ENCODE measurements at places on chromosomes 12 and 14. TPM values are rescaled to one million over a fixed set of nuclear protein-coding genes. Genes with fewer than 3 reads are reported as not detected.

- no peak for DNase-seq
Observed at GRCh38 chr14:85172290-85172689, 357.7 kb upstream of the FLRT2 start.

DNA sequence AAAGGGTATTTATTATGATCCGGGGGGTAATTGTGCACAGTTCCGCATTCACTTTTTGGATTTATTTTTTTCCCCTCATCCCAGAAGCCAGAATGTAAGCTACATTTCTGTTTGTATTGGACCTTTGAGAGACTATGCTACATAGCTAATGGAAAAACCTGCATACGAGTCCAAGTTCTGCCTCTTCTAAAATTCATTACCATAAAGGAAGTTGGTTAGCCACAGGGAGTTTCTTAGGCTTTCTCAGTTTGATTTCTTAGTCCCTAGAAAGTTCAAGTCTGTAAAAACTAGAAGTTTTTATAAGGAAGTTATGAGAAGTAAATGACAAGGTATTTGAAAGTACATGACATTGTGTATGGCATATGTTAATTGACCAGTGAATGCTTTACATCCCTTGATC is 138.7 kb downstream of the PDE3A start:
- DNase-seq: no peak

- no peak for DNase-seq
Observed at GRCh38 chr14:95353664-95354063, 34.0 kb upstream of the CLMN start.

GRCh38 chr14:65241125-65241752 is 138.9 kb upstream of the MAX start:
- no peak for DNase-seq

- no peak for DNase-seq
Observed at GRCh38 chr12:24328261-24328660, 378.8 kb upstream of the SOX5 start.

DNA sequence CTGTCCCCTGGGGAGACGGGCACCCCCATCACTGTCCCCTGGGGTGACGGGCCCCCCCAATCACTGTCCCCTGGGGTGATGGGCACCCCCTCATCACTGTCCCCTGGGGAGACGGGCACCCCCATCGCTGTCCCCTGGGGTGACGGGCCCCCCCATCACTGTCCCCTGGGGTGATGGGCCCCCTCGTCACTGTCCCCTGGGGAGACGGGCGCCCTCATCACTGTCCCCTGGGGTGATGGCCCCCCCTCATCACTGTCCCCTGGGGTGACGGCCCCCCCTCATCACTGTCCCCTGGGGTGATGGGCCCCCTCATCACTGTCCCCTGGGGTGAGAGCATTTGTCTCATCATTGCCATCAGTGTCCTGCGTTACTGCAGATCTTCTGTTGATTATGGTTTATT is 38.6 kb downstream of the PACS2 start:
- DNase-seq: no peak

DNA sequence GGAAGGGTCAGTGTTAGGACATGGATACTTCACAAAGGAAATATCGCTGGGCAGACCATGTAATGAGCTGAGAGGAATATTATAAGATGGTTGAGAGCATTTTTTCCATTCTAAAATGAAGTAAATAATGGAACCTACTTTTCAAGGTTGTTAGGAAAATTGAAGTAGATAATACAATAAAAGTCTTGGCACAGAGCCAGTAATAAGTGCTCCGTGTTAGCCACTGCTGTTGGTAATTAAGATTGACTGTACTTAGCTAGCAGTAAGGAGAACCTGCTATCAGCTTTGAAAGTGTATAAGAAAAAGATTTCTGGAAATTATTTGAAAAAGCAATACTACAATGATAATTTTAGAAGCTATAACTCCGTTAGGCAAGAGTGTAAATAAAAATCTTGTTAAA is 77.6 kb downstream of the SCAF11 start:
- no peak for DNase-seq

GRCh38 chr14:95901054-95901453 is 24.4 kb downstream of the TUNAR start:
- no peak for DNase-seq

DNA sequence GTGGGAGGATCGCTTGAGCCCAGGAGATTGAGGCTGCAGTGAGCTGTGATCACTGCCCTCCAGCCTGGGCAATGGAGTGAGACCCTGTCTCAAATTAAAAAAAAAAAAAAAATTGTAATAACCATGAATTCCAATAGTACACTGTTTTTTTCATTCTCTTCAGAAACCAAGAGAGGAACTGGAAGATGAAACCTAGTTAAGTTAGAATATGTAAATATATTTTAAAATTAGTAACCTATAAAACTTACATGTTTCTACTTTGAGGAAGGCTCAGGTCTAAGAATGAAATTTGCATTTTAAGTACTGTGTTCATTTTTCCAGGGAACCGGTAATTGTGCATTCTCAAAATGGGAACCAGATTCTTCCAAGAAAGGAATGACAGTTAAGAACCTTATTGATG is 18.8 kb downstream of the KNTC1 start:
- DNase-seq: no peak

DNA sequence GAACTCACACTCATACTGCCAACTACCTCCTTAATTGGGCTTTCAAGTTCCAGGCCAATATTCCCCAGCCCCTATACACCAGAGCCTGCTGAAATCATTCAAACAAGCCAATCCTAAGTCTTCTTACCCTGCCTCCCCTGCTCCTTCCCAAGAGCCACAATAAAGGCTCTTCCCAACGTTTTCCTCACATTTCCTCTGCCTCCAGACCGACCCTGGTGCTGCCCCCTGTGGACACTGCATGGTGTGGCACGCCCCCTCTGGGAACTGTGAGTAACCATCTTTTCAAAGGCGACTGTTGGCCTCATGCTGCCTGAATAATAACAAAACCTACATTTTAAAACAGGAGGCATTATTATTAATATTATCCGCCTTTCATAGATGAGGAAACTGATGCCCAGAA is 111.6 kb upstream of the NOS1 start:
- peak; percentile 12 for DNase-seq

GRCh38 chr12:64627771-64628170 is 17.5 kb downstream of the RASSF3 start:
- DNase-seq: no peak

GRCh38 chr12:13546231-13546630 is 349.7 kb downstream of the EMP1 start:
- DNase-seq: no peak

- no peak for DNase-seq
Observed at GRCh38 chr12:61956545-61956944, 303.7 kb upstream of the USP15 start.

DNA sequence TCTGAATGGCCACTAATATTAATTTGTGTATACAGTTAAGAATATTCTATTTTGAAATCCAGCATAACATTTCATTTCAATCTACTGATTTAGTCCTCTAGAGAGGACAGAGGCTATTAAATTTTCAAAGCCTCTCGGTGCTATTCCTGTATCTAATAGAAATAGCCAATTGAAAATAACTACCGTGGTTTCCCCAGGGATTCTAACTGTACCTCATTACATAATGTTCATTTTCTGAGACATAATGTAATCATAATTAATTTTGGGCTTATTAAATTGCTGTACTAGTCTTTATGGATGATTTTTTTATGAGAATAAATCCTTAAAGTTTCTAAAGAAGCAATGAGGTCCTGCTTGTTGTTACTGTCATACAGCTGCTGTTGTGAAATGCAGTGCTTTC is 38.6 kb upstream of the ACSS3 start:
- no peak for DNase-seq

DNA sequence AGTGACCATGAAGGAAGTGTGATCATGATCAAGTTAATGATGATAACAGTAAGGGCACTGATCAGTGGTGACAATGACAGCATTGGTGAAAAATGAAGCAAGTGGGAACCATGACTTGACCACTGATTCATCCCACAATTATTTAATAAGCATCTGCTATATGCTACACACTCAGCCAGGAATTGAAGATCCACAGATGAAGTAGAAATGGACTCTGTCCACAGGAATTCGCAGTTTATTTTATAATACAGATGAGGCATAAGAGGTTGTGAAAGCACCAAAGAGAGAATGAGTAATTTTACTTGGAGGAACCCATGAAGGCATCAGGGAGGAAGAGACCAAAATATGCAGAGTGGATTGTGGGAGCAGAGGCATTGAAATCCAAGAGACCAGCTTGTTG is 33.8 kb upstream of the SMUG1 start:
- no peak for DNase-seq

DNA sequence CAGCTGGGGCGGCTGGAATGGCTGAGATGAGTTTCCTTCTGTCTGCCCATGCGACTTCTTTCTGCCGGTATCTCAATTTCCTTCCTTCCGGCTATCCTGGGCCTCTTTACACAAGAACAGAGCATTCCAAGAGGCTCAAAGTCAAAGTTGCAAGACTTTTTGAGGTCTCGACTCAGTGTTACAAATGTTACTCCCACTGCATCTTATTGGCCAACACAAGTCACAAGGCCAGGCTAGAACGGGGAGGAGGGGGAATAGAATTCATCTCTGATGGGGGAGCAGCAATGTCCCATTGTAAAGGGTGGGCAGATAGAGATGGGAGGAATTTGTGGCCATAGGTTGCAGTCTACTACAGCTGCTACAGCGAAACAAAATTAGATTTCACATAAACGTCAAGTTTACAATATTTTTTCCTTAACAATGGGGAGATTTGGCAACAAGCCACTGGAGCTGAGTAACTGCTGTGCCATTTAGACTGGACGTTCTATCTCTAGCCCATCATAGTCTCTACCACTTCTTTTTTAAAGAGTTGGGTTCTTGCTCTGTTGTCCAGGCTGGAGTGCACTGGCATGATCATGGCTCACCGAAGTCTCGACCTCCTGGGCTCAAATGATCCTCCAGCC is 9.5 kb upstream of the NYNRIN start:
- no peak for DNase-seq

- peak; percentile 73 for DNase-seq
Observed at GRCh38 chr14:88346048-88346639, 23.1 kb upstream of the KCNK10 start.

DNA sequence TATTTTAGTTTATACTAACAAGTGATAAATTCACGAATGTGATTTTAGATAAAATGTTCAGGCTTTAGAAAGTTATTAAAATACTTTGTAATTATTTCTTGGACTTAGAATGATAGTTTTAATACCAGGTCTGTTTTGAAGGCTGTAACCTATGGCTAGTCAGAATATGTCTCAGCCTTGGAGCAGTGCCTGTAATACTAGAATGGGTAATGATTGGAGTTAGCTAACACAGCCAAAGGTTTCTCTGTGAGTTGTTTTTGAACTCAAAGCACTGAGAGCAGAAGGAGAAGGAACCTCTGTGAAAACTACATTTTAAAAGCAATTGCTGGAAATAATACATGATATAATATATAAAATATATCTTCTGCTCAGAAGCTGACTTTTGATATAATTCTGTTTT is 110.1 kb downstream of the TMEM117 start:
- DNase-seq: no peak

DNA sequence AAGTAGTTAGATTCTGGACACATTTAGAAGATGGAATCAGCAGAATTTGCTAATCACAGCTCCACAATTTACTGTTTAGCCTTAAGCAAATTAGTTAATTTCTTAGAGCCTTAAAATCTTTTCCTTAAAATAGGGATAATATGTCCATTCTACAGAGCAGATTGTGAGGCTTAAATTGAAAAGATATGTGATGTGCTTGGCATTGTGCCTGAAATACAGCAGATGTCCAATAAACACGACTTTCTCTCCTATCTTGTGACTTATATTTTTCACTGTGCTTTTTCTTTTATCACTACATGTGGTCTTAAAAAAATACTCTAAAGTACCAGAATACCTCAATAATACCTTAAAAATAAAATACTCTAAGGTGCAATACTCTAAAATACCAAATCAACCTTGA is 30.6 kb downstream of the CCER1 start:
- no peak for DNase-seq

DNA sequence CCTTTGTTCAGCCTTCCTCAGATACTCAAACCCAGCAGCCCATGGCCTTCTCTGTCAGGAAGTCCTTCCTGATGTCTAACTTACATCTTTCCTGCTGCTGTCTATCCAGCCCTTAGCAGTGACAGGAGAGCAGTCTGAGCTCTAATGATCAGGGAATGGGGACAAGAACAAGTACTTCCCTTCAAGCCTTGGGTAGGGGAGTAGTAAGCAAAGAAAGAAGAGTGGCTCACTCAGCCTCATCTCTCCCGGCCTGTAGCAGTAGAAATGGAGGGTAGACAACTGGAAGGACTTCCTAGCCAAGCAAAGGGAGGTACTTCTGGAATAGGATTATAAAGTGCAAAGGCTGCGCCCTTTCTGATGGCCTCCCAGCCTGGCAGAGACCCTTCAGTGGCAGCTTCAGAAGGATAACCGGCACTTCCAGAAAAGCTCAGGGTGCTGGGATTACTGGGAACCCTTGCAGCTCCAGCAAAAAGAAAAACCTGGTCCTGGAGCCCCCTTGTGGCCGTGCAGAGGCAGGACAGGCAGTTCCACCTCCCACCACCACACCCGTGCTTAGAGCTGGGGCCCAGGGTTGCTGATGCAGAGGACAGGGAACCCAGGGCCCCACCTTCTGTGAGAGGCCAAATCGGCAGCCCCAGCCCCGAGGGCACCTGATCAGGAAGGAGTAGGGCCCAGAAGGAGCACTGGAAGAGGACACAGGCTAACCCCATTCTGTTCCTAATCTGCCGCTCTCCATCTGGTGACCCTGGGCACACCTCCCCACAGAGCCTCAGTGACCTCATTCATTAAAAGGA is 12.4 kb upstream of the SMUG1 start:
- DNase-seq: peak; percentile 89

DNA sequence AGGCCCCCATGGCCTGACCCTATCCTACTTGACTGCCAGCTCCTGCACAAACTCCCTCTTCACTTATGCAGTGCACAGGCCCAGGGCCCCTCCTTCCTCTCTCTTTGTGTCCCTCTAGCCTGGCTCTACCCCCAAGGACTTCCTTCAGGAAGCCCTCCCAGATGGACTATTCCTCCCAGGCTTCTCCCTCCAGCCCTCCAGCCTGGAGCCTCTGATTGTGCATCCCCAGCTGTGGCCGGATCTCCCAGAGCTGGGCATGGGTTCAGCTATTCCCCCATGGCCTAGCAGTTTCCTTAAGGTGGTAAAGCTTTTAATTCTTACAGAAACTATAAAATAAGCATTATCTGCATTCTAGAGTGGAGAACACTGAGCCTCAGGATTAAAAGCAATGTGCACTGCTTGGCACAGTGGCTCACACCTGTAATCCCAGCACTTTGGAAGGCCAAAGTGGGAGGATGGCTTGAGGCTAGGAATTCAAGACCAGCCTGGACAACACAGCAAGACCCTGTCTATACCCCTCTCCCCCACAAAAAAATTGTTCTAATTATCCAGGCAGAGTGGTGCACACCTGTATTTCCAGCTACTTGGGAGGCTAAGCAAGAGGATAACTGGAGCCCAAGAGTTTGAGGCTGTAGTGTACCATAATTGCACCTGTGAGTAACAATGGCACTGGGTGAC is 16.8 kb upstream of the KRT8 start:
- DNase-seq: peak; percentile 0

Gene CD163
- total RNA-seq: not detected

Gene AICDA
- total RNA-seq: not detected

Gene ANO4
- total RNA-seq: not detected

Gene TMCC3
- total RNA-seq: 3.0 TPM

Gene AMN
- 2.5 TPM for total RNA-seq

Gene ERBB3
- total RNA-seq: 136 TPM

Gene GARIN6
- total RNA-seq: not detected

Gene BICDL1
- 21.5 TPM for total RNA-seq

Gene SPTSSA
- total RNA-seq: 6.4 TPM

Gene TMEM233
- not detected for total RNA-seq

Gene BCL11B
- total RNA-seq: 3.2 TPM

Gene GUCY2C
- not detected for total RNA-seq

Gene RFX4
- not detected for total RNA-seq

Gene FAM181A
- total RNA-seq: not detected

Gene TROAP
- total RNA-seq: 71.4 TPM

Gene PLA2G1B
- total RNA-seq: not detected
